ENCODE measurements at places on chromosomes 5 and 9.

- DNase-seq = no peak
Measured at GRCh38 chr9:130327781-130328348, 62.3 kb downstream of the HMCN2 start.

DNA sequence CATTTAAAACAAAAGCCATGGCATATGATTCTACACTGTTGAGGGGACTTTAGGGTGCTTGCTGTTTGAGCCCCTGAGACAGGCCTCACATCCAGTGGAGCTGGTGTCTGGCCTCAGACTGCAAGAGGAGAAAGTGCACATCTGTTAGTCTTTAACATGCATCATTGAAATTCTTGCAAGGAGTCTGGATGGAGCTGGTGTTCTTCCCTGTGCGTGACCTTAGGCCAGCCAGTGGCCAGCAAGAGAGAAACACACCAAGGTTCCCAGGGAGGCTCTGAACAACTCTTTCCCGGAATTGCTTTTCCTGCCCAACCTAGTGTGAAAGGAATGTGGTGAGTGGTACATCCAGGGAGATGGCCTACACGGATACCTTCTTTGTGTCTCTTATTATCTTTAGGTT, 282.8 kb upstream of the TNC start:
- DNase-seq = peak; percentile 17

- no peak for DNase-seq
Measured at GRCh38 chr9:85055506-85056202, 386.1 kb downstream of the NTRK2 start.

DNA sequence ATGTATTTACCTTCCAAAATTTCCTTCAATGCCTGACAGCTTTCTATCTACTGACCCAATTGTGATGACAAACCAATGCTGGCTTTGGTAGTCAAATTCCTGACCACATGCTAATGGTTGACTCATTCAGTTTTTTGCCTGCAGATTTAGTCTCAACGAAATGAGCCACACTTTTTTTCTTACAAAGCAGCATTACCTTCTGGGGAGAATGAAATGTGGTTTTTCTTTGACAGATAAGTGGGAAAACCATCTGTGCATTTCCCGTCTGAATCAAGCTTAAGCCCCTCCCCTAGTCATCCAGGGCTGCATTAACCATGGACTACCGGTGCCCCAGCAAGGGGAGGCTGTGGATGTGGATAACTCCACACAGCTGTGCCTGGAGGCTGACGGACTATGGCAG, 99.6 kb upstream of the TAF11L2 start:
- no peak for DNase-seq

- DNase-seq = no peak
Measured at GRCh38 chr5:1743769-1744085, 55.9 kb downstream of the MRPL36 start.

DNA sequence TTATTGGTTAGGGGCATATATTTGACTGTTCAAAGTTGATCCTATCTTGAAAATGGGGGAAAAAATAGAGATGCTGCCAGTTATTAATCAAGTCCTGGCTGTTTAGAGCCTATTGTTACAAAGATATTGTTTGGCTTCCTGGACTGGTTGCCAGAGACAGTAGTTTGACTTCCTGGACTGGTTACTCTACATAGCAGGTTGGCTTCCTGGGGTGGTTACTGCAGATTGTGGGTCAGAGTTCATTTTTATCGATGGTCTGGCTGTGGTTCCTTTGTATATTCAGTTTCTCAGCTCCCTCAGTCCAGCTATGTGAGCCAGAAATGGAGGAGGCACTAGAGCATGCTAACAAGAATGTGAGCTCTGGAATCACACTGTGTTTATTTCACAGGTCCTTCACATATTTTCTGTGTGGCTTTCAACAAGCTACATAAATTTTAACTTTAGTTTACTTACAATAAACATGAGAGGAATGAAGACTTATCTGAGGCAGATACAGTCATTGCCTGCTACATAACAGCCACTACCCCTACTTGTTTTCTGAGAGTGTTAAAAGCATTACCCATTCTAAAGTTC, 137.6 kb downstream of the TRPM3 start:
- no peak for DNase-seq

- no peak for DNase-seq
Measured at GRCh38 chr5:4703931-4704458, 436.1 kb upstream of the ADAMTS16 start.

DNA sequence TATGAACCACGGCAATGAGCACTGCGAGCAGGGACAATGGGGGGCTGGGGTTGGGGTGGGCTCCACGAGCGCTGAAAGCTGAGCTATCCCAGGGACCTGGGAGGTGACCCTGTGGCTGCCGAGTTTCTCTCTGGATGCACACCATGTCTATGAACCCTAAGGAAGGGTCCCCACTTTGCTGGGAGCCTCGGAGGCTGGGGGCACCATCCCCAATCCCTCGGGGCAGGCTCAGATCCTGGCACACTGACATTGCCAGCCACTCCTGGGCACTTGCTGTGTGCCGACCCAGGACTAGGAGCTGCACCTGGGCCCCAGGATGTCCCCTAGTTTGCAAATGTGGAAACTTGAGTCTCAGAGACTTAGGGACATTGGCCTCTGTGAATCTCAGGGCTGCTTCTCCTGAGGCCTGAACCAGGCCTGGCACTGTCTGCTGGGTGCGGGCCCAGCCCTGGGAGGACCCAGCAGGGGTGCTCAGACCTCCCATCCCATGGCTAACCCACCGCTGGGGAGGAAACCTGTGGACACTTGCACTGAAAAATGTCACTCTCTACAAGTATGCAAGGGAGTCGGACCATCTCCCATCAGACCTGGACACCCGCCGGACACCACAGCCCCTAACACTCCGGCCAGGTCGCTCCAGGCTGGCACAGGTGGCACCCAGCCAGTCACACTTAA, 13.0 kb upstream of the CAMSAP1 start:
- DNase-seq = no peak

- DNase-seq = no peak
Measured at GRCh38 chr5:142119051-142119625, 10.6 kb downstream of the NDFIP1 start.

GRCh38 chr9:33687779-33688178, 107.6 kb upstream of the PRSS3 start:
- no peak for DNase-seq

- DNase-seq = no peak
Measured at GRCh38 chr9:374736-375135, 160.1 kb downstream of the DOCK8 start.

- no peak for DNase-seq
Measured at GRCh38 chr9:32264170-32264864, 120.1 kb upstream of the ACO1 start.

GRCh38 chr5:66628561-66628960, 32.4 kb downstream of the MAST4 start:
- DNase-seq = no peak

- no peak for DNase-seq
Measured at GRCh38 chr5:154049636-154050035, 10.9 kb downstream of the MFAP3 start.

- no peak for DNase-seq
Measured at GRCh38 chr9:113600023-113600823, 136.7 kb downstream of the RGS3 start.

DNA sequence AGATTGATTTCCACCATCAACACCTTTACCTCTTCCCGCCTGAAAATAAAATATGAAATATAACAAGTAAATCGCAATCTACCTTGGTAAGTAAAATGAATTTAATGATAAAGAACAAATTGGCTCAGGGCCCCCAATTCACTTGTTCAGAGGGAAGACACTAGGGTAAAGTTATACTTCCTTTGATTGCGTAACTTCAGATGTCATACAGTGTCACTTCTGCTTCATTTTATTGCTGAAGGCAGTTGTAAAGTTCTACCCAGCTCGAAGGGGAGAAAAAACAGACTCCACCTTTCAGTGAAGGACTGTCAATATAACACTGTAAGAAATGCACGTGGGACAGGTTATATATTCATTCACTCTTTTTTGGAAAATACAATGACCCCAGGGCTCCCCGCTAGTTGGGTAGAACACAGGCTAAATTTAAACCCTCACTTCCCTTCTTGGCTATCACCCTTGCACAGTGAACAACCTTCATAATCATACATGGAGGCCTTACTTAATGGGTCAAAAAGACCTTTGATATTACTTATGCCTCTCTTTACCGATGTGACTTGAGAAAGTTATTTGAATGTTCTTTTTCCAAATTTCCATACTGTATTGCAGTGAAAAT, 848.8 kb downstream of the MAT2B start:
- DNase-seq = no peak

DNA sequence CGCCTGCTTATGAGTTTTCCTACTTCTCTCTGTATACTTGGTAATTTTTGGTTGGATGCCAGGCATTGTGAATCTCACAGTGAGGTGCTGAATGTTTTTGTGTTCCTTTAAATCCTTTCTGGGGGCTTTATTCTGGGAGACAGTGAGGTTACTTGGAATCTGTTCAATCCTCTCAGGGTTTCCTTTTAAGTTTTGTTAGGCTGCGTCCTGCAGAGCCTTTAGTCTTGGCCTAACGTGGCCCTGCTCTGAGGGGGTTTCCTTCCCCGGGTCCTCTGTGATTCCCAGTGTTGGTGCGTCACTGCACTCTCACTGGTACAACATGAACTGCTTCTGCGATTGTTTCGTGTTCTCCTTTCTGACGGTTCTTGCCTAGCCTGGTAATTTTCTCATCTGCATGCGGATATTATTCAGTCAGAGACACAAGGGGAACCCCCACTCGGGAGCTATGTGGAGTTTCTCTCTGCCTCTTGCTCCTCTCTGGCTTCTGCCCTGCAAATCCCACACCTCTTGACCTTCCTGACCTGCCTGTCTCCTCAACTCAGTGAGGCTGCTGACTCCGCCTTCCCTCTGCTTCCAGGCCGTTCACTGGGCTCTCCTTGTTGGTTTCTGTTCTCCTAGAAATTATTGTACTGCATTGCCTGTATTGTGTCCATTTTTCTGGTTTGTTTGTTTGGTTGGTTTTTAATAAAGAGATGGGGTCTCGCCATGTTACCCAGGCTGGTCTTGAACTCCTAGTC, 128.1 kb downstream of the DAB2IP start:
- no peak for DNase-seq

- no peak for DNase-seq
Measured at GRCh38 chr5:100832252-100833230, 70.5 kb downstream of the ST8SIA4 start.

- DNase-seq = no peak
Measured at GRCh38 chr9:38000332-38000731, 68.7 kb downstream of the SHB start.

DNA sequence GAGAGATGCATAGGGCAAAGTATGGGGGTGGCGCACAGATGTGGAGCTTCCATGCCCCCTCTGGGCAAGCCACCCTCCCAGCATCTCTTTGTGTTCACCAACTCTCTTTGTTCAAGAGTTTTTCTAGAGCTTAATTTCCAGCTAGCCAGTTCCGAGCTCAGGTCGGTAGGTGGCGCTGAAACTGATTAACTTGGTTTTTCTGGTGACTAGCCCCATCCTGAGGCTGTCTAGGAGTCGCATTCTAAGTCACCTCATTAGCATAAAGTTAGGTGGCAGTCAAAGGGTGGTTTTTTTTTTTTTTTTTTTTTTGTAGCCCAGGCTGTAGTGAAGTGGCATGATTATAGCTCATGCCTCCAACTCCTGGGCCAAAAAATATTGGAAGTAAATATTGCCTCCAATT, 476.4 kb downstream of the KDM4C start:
- no peak for DNase-seq

DNA sequence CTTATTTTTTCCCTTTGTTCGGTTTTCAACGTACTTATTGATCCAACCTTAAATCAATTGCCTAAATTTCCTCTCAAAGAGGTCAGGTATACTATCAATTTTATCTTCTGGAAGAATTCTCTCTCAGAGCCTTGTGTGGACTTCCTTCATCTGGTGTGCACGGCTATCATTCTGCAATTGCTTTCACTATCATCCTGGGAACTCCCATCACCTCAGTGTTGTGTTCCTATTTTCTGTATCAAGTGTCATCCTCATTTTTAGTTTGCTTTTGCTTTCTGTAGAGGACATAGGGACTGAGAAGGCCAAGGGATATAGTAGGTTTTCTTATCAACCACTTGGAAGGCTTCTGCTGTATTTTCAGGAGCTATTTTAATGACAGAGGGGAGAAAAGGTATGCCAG, 11.3 kb downstream of the STOM start:
- no peak for DNase-seq

DNA sequence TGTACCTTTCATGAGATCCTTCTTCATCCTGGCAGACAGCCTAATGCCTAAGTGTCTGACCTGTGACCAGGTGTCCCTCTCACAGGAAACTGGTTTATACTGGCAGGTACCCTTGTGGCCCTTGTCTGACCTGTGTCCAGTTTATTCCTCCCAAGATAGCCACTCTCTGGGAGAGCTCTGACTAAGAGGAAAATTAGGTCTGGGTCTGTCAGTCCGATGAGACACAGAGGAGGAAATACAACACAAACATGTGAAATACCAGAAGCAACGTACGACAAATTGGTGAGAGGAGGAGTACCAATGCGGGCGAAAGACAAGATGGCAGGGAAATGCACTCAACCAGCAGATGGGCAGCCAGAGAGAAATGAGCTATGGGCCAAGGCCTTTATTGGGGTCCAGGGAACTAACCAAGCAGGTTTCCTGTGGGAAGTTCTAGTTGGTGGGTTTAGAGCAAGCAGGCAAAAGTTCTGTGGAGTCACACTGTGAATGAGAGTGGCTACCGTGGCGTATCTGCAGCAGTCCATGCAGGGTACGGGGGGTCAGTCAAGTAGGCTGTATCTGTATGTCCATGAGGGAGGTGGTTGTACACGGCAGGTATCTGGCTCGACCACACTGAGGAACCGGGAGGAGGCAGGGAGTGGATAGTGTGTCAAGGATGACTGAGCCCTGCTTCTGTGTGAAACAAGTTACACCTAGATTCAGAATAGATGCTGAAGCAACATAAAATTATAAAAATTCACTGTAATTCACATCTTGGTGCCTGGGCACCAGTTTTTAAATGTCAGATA, 109.0 kb downstream of the MLLT3 start:
- no peak for DNase-seq

DNA sequence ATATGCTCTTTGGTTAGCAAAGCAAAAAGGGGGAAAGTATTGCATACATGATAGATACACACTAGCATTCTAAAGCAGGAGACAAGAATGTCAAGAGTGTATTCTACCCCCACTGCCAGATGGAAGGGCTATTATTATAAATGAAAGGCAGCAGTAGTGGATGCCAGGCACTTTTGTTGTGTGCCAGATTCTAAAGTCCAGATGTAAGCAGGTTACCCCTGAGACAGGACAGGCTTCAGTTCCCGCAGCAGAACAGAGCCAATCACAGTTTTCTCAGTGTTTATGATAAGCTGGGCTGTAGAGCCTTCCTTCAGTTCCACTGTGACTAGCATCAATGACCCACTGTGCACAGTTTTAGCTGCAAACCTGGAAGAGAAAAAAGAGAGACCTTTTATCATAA, 226.6 kb upstream of the TBCA start:
- DNase-seq = no peak

- no peak for DNase-seq
Measured at GRCh38 chr5:124297826-124298225, 448.6 kb downstream of the ZNF608 start.

DNA sequence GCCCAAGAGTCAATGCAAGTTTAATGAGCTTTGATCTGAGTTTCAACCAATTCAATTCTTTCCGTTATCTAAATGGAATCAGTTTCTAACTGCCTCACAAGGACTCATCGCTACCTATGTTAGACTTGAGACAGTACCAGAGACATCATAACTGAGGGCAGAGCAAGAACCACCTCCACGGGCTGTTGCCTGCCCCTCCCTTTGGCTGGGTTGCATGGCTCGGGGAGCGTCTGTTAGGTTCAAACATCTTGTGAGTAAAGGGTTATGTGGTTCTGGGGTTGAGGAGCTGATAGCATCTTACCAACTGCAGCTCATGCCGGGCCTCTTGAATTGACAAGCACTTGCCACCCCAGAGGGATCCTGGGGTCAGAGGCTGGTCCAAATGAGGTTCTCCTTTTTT, 457.9 kb downstream of the ENC1 start:
- no peak for DNase-seq

Data from right renal pelvis (tissue), 4 donors.